Stimulated activated CD4-positive, alpha-beta T cell treated with anti-CD3 and anti-CD28 coated beads, Interleukin-1b, Interleukin-23, amount 100 ng/mL, for 1 hour (primary cell): ENCODE measurements at places on chromosomes 12 and 14.

GRCh38 chr14:50920482-50921230 lies 23.6 kb downstream of the PYGL start:
- no peak for DNase-seq

- no peak for DNase-seq
These were observed 109.4 kb downstream of the DACT1 start for GRCh38 chr14:58747181-58747580.

GRCh38 chr12:108629824-108630476 lies 3.7 kb downstream of the SELPLG start:
- DNase-seq, result no peak

DNA sequence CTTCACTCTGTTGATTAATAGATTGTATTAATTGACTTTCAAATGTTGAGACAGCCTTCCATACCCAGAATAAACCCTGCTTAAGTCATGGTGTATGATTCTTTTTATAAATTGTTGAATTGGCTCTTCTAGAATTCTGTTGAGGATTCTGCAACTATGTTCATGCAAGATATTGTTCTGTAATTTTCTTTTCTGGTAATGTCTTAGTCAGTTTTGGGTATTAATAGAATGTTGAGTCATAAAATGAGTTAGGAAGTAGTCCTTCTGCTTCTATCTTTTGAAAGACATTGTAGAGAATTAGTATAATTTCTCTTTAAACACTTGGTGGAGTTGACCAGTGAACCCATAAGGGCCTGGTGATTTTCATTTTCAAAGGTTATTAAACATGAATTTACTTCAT lies 958.9 kb downstream of the LRFN5 start:
- DNase-seq, result no peak

DNA sequence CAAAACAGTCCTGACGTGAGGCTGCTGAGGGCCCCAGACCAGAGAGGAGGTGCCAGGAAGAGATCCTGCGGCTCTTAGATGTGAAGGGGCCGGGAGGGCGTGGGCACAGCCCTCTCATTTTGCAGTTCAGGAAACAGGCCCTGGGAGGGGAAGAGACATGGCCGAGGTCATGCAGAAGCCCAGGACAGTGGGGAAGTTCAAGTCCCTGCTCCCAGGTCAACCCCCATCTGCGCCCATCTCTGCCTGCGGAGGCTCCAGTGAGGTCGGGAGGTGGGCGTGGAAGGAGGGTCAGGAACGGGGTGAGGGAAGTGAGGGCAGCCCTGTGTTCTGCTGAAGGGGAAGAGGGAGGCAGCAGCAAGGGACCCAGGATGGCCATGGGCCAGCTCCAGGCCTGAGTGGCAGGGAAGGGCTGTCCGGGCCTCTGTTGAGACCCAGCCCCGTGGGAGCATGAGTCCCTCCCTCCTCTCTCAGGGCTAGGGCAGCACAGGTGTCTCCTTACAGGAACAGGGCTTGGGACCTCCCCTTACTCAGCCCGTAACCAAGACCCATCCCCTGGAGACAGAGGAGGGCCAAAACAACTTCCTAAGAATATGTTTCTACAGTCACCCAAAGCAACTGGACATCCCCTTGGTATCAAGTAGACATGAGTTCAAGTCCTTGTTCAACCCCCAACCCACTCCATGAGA lies 90.8 kb downstream of the LGMN start:
- DNase-seq, result no peak

DNA sequence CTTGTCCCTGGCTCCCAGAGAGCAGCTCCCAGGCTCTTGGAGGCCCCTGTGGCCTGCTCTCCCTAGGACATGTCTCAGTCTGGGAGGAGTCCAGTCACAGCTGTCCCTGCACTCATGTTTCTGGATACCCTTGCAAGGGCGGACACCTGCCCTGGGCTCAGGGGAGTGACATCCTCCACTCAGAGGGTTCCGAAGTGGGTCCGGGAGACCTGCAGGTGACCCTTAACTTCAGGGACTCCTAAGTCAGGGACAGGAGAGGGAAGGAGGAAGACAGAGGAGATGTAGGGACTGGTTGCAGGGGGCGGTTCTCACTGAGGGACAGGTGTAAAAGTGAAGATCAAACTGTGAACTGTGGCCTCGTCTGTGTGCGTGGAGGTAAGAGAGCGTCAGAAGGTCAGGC lies 37.6 kb downstream of the CACNA2D4 start:
- DNase-seq, result no peak

GRCh38 chr14:91284791-91285548 lies 40.5 kb upstream of the GPR68 start:
- no peak for DNase-seq

DNA sequence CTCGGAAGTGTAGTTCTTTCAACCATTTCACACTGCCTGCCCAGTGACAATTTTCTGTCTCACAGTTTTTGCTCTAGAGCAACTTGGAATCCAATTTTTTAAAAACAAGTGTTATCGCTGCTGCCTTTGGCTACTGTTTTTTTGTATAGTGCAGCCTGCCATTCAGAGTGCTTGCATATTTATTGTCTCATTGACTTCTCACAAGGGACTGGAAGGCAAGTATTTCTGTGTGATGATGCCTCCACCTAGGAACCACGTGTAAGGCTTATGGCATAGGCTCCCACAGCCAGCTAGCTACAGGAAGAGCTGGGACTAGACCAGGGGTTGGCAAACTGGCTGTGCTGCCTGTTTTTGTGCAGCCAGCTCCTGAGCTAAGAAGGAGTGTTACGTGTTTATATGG lies 903 bp downstream of the PARPBP start:
- DNase-seq, result no peak

DNA sequence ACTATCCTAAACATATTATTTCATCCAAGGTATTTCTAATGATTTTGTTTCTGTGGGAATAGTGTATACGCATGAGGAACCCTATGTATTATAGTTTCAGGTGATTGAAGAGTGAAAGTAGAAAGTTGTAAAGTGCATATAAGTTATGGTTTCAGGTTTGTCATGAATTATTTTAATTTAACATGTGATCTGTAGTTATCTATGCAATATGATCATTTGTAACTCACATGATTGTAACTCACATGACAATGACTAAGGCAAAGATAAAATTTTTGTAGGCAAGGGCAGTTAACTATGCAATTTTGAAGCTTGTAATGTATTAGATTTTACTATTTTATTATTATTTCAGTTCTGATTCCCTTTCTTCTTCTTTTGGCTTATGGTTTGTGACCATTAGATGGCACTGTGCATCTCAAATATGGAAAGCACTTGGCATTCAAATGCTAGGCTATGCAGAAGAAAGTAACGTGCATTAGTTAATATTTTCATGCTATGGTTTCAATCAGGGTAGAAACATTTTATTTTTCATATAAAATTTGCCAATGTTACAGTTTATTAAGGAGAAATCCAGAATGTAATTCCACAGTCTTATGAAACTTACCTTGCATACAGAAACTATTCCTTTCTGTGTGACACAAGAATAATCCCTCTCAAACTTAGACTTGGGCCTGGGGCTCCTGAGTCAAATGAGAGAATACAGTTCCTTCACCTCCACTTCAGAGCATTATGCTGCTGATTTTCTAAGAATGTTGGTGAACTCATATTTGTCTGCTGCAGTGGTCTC lies 15.8 kb upstream of the TMEM30B start:
- no peak for DNase-seq

GRCh38 chr14:70009961-70010360 lies 130.7 kb downstream of the SMOC1 start:
- no peak for DNase-seq

DNA sequence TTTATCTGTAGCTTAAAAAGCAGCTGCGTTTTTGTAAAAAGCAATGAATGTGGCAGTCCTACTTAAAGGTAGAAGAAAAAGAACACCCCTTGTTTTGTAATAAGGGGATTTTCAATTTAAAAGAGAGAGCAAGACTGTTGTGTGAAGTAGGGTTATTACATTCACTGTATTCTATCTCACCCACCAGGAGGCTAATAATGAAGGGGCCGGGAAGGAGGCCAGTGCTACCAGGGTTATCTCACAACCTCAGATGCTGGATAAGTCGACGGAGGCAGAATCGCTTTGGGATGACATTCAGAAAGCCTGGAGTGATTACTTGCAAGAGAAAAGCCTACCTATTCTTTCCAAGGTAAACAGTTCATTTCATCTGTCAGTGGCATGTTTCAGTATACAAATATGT lies 97.7 kb downstream of the RMST start:
- DNase-seq, result no peak

DNA sequence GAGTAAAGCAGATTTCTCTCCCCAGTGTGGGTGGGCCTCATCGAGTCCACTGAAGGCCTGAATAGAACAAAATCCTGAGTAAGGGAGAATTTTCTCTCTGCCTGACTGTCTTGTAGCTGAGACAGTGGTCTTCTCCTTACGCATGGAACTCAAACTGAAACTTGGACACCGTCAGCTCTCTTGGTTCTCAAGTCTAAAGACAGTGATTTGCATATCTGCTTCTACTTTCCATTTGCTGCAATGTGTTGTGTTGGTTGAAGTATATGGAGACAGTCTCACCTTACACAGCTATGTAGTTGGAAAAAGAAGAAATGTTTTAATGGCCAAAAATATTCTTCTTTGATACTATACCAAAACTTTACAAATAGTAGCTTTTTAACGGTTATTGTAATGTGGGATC lies 160.2 kb upstream of the LMNTD1 start:
- no peak for DNase-seq

DNA sequence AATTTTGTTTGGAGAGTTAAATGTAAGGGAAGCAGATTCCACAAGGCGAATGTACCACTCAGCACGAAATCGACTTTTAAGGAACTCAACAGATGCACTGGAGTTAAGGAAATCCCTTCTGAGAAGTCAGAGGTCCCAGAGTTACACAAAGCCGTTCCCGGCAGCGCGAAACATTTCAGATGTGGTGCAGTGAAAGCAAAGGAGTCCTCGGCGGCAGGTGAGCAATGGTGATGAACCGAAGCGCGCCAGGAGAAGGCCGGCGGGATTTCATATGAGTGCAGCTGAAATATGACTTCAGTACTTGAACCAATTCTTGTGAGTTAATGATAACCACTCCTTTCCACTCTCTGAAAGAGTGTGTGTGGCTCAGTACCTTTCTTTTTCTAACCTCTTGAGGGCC lies 183.2 kb downstream of the GRIP1 start:
- no peak for DNase-seq

DNA sequence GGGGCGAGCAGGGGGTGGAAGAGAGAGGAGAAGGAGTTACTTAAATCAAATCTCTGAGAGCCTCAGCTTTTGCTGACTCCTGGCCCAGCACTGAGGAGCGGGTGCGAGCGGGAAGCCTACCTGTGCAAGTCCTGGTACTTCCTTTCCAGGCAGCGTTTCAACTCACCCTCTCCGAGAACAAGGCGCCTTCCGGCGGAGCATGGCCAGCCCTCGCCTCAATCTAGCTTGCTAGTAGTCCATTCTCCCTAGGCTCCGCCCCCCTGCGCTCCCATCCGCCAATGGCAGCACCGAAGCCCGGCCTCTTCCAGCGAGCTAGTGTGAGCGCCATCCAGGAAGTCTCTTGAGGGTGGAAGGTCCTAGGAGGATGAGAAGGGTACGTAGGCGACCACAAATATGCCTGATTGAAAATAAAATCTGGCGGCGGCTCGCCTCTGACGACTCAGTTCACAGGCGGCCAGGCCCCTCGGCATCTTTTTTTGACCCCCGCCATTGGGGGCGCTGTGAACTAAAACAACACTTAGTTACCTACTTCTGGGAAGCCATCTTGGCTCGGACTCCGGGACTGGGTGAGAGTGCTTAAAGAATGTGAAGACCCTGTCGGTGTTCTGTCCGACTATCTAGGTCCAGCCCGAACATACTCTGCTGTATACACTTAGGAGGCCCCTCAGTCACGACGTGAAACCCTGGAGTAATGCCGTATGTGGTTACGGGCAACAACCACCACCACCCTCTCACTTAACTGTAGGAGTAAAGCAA lies at the start of gene CHD8:
CHD8 (minus strand) TSS at position 212 of the 756 bp plus-strand sequence. CDS start 24,480 bp downstream, outside the sequence.
- peak; percentile 99 for DNase-seq
